ENCODE measurements at places on chromosomes 4 and X.

- no peak for DNase-seq
Observed at GRCh38 chr4:25081866-25082471, 51.2 kb upstream of the LGI2 start.

DNA sequence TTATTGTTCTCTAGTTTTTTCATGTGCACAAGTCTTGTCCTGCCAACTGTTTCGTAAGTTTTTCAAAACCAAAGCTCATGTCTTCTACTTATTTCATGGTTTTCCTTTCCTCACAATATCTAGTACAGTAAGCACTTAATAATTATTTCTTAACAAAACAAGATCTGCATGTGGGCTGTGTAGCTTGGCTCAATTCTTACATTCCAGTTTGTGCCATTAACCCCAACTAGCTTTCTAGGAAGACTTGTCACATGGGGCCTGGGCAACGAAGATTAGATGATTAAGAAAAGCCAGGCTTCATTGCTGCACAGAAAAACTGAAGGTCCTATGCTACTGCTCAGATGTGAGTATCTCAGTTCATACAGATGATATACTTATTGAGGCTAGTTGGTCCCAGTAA lies 155.3 kb upstream of the TEX13A start:
- DNase-seq: peak; percentile 71

DNA sequence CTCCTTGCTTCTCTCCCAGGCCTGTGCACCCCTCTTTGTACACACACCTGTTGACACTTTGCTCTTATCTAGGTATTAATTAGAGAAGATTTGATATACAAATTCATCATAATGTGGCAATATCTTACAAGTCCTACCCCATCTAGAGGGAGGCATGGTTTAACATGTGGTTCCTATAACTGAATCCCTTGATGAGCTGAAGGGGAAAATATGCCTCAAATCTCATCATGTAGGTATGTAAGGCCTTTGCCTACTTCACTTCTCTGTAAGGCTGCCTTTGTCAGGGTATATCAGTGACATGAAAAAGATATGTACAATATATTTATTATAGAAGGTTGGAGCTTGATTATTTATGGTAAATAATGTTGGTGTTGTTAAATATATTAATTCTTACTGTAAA lies 31.9 kb downstream of the HTR2C start:
- no peak for DNase-seq

DNA sequence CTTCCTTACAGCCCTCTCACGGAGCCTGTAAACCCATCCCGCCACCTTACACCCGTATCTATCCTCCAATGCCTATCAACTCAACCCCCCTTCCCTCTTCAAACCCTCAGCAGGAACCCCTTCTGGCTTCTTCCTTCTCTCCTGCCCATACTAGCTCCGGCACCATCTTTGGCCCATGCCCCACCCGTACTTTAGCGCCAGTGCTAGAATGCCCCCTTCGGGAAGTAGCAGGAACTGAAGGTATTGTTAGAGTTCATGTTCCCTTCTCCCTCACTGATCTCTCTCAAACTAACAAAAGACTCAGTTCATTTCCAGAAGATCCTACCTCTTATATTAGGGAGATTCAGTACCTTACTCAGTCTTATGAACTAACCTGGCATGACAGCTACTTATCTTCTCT lies 2.7 kb upstream of the UGT2B15 start:
- DNase-seq: no peak

GRCh38 chrX:65582450-65583082 lies 48.0 kb upstream of the LAS1L start:
- DNase-seq: no peak

DNA sequence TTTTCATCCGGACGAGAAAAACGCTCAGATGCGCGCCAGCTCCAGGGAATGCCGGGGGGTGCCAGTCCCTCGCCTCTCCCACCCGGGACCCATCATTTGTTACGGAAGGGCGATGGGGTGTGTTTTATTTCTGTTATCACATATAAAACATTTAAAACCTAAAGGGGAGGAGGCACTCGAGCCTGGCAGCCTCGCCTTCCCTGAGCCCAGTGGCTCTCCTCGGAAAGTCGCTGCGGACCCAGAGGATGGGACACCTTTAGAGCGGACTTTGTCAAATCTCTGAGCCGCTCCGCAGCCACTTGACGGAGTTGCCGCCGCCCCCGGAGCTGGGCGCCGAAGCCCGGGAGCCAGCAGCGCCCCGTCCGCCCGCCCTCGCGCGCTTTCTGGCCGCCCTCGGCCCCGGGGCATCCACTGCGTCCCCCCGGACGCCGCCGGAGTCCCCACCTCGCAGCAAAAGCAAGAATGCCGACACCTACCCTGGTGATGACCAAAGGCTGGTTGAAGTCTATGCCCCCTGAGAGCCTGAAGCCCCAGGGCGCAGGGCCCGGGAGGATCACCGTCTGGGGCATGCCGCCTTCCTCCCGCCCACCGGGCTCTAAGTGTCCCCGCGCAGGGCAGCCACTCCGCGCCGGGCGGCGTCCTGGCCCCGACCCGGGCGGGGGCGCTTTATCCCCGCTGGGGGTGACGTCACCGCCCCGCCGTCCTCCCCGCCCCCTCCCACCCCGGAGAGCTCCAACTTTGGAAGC lies at the start of gene PDLIM3:
TSS of gene PDLIM3 (minus strand) at position 642 of the 746 bp plus-strand sequence. CDS start at position 569, 73 bp downstream.
- DNase-seq: no peak

- DNase-seq: no peak
Observed at GRCh38 chr4:105472871-105473323, 965 bp downstream of the PPA2 start.

Measured in retinal pigment epithelial cell (primary cell).